Activated naive CD4-positive, alpha-beta T cell (primary cell): ENCODE measurements at places on chromosomes 11 and 22.

DNA sequence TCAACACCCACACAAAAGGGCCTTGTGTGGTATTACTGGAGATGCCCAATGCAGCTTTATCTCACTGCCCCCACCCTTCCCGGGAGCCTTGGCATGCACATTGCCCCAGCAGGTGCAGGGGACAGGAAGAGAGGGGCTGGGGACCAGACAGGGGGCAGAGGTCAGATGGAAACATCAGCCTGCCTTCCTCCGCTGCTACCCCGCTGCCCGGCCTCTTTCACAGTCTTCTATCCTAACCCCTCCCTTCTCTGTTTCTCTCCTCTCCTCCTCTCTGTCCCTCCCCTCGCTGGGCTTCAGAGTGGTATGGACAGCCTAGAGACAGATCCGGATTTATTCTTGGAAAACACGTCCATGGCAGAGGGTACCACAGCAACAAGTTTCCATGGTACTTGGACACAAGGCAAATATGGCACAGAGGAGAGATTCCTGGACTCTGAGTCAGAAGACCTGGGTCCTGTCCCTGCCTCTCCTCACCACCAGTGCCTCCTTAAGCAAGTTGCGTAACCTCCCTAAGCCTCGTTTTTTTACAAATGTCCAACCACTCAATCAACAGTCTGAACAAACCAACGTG lies 8.3 kb upstream of the IGSF9B start:
- DNase-seq, result no peak

DNA sequence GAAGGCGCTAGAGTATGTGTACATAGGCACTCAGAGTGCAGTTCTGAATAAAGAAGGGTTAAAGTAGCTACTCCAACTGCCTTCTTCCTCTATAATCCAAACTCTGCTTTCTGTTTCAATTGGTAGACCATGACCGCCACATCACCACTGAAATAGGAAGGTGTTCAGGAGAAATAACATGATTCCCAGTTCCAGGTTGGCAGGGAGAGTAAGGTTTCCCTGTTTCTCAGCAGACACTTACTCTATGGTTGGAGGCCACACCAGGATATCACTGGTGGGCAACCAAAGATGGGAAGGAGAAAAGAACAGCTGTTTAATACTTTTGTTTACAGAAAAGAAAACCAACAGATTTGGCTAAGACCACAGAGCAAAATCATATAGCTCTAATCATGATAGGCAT lies 37.9 kb downstream of the PAK1 start:
- DNase-seq, result no peak

DNA sequence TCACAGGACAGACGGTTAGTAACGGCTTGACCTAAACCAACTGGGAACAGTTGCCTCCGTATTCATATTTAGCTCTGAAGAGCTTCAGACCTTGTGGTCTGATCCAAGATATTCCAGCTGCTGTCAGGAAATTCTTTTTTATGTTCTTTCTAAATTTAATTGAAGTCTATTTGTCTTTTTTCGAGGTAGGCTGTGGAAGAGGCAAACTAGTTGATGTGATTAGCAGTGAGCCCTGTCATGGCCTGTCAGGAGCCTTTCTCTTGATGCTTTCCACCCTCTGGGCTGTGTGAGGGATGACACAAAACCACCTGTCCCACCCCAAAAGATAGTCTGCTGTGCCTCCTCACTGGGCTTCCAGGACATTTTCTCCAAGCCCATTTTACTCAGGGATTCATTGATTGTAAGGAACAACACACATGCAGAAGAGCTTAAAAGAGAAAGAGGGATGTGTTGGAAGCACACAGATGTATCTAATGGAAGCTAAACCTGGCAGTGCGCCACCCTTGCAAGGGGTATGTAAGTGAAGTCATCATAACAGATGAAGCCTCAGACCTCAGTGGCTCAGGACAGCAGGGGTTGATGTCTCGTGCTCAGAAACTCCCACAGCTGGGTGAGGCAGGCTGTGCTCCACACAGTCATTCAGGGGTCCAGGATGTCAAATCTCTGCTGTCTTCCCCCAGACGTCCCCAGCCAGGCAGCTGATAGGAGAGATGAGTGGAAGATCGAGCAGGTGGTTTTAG lies 170.0 kb downstream of the NCAM1 start:
- no peak for DNase-seq

- DNase-seq, result no peak
Measured at GRCh38 chr11:117966908-117967307, 19.3 kb upstream of the IL10RA start.

DNA sequence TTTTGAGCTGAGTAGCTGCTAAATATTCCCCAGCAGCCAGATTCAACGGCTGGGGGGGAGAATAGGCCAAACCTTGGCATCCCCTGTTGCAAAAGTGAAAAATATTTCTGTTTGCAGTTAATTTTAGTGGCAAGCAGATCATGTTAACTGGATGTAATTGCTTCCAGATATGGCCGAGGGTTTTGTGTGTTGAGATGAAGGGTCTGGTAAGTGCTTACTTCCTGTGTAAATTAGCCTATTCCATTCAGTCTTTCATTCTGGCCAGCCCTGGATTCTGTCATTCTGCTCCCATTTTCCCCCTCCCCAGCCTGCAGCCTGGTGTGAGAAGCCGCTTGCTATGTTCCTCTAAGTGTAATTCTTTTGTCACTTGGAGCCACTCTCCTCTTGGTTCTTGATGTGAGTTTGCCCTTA lies 17.4 kb downstream of the ZBTB16 start:
- no peak for DNase-seq

GRCh38 chr11:128029219-128029722 lies 558.1 kb downstream of the ETS1 start:
- no peak for DNase-seq

DNA sequence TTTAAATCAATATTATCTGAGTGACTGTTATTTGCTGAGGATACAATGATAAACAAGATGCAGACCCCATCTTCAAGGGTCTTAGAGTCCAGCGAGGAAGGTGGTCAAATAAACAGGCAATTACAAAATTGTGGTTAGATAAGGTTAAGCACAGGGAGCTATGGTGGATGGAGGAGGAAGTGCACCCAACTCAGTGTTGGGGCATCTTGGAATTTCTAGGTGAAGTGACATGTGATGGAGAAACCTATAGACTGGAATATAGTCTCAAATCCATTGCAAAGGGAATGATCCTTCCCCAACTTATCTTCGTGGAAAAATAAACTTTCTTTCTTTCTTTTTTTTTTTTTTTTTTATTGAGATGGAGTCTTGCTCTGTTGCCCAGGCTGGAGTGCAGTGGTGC lies 3.4 kb upstream of the PTPRJ start:
- no peak for DNase-seq

- no peak for DNase-seq
Measured at GRCh38 chr11:58776891-58777710, 45.4 kb upstream of the GLYAT start.

GRCh38 chr11:61098778-61099177 lies 3.5 kb upstream of the CD5 start:
- no peak for DNase-seq
